ENCODE measurements at places on chromosomes 12 and 14.

GRCh38 chr12:113479590-113480335 is 8.1 kb upstream of the LHX5 start:
- DNase-seq, result peak; percentile 51

- DNase-seq, result no peak
Measured at GRCh38 chr12:59619461-59620240, 23.8 kb downstream of the SLC16A7 start.

DNA sequence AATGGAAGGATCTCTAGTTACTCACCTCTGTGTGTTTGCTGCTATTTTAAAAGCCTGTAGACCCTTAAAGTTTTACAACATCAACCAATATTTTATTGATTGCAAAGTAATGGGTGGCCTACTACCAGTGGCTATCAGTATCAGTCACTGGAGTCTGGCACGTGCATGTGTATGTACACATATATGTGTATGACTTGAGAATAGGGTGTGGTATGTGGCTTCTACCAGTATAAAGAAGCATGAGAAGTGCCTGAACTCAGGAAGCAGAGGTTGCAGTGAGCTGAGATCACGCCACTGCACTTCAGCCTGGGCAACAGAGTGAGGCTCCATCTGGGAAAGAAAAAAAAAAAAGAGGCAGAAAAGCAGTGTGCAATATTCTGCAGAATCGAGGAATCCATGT is 45.5 kb upstream of the GAS2L3 start:
- DNase-seq, result no peak

GRCh38 chr12:11059041-11059440 is 3.1 kb downstream of the TAS2R46 start:
- DNase-seq, result no peak

GRCh38 chr12:4220536-4221257 is 52.9 kb upstream of the CCND2 start:
- no peak for DNase-seq

DNA sequence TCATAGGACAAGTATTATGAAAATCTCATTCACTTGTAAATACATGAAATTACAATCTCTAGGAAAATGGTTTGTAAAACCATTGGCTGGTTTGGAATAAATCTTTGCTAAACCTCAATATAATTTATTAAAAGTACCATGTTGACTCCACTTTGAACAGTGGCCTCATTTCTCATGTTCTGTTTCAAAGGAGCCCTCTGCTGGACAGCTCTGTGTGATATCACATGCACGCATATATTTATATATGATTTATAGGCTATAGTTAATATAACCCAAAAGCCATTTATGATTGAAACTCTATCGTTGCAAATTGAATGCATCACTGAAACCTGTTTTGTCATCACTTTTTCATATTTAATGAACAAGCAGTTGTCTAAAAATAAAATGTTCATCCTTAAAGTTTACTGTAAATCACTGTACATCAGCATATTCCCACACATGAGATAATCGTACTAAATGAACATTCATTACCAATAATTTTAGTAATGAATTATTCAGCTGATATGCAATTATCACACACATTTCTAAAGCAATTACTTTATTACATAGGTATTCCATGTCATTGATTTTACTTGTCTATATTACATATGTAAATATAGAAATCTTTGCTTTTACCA is 493.8 kb downstream of the NPAS3 start:
- DNase-seq, result peak; percentile 69

DNA sequence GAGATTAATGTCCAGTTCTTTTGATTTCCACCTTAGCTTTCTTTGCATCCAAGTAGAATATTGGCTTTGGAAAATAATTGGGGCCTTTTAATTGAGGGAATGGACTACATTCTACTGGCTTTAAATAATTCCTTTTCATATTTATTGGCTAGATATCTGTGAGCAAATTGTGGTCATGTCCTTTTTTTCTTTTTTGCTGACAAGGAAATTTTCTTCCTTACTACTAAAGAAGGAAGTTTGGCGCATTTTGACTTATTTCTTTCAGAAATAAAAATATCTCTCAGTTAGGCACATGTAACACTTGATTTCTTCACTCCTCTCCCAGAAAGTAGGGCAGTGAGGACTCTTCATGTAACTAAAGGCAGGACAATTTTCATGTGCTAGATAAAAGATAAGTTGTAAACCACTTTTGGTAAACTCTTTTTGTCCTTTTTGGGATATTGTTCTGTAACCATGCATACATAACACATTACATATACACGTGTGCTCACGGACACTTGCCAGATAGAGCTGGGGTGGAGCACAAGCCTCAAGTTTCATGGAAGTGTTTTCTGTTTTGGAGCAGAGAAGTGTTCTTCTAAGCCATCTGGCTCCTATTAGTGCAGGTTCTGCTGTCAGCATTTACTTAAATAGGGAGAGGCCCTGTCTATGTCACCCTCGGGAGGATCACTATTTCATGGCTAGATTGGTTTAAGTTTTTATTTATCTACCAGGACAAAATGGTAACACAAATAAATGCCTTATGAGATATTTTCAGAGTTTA is 85.1 kb upstream of the LRIG3 start:
- peak; percentile 4 for DNase-seq

DNA sequence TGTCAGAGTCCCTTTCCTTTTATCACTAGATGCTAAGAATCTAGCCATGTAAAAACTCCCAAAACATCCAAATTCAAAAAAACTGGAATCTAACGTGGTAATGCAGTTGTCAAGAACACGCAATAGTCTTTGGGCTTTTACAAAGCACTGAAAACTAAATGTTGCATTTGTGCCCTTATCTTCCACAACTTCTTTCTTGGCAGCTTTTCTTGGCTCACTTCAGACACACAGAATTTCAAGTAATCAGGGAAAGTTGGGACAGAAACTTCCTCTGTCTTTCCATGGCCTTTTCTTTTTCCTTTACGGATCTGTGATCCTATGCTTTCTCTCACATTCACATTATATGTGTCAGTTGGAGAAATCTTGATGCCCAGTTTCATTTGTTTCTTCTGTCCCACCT is 136.0 kb downstream of the CRADD start:
- DNase-seq, result peak; percentile 94

- no peak for DNase-seq
Measured at GRCh38 chr14:38745861-38746260, 357.2 kb downstream of the SEC23A start.

- DNase-seq, result peak; percentile 63
Measured at GRCh38 chr14:76953311-76953945, 75.1 kb downstream of the IRF2BPL start.
